ENCODE measurements at places on chromosomes 6 and 20.

DNA sequence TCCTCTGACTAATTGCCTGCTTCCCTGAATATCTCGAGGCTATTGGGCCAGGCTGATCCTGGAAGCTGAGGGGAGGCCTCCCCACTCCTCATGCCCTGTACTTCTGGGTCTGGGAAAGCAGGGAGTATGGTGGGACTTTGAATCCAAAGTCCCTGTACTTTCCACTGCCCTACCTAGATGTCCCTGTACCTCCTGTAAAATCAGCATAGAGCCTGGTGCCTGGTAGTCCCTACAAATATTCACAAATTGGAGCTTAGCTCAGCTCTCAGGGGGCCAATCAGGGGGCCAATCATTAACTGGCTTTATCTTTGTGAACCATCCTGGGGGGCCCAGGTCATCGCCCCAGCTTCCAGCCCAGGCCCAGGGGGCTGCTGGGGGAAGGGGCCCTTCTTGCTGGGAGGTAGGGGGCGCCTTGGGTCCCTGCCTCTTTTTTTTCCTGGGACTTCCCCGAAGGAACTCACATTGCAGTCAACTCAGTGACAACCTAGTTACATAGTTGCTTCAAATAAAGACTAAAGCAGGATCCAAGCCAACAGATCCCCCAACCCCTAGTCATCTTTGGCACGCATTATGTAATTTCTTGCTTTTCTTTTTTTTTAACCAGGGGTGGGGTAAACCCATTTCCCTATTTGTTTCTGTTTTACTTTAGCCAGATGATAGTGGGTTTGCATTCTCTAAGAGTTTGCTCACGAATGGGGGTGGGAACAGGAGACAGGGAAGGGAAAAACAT, 6.9 kb upstream of the VEGFA start:
- DNase-seq, result no peak

DNA sequence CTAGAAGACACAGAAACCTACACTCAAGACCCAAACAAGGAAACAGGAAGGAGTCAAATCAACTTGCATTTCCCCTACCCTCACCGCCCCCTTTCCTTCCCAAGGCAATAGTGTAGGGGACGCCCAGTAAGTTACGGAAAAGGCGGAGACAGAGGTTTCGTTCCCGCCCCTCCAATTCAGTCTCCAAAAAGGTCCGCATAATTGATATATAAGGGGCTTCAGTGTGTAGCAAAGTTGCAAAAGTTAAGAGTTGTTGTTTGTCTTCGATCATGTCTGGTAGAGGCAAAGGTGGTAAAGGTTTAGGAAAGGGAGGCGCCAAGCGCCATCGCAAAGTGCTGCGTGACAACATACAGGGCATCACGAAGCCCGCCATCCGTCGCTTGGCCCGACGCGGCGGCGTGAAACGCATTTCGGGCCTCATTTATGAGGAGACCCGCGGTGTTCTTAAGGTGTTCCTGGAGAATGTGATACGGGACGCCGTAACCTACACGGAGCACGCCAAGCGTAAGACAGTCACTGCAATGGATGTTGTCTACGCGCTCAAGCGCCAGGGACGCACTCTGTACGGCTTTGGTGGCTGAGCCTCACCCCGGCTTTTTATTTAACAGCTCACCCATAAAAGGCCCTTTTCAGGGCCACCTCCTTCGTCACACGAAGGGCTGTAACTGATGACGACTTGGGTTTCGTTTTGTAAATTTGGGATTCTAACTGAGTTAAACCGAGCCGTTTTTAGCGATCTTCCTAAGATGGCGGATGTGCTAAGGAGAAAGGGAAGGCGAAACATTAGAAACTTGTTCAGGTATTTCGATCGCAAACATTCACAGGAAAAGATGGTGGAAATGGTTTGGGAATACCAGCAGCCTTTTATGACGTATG, 124.6 kb upstream of the BTN3A2 start:
- DNase-seq, result no peak

GRCh38 chr6:41646026-41646795, 7.9 kb downstream of the MDFI start:
- DNase-seq, result no peak

DNA sequence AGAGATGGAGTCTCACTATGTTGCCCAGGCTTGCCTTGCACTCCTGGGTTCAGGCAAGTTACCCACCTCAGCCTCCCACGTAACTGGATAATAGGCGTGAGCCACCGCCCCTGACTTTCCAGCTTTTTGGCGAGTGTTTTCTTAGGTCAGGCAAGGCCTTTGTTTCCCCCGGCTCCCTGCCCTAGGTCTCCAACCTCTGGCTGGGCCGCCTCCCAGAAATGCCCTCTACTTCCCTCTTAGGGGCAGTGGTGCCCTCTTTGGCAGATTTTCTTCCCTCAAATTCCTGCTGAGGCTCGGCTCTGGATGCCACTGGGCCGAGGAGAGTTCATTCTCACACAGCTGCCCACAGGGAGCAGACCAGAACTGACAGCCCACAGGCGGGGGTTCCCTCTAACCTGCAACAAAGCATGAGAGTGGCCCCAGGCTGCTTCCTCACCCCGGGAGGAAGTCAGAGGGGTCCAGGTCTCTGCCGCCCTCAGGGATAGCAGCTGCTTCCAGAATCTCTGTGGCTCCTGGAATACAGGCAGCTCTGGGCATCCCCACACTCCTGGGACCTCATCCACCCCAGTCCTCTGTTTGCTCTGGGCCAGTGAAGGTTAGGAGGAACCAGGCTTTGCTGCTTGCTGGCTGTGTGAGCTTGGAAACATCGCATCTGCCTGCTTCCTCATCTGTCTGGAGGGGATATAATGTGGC, 56.5 kb downstream of the TCP11 start:
- no peak for DNase-seq

DNA sequence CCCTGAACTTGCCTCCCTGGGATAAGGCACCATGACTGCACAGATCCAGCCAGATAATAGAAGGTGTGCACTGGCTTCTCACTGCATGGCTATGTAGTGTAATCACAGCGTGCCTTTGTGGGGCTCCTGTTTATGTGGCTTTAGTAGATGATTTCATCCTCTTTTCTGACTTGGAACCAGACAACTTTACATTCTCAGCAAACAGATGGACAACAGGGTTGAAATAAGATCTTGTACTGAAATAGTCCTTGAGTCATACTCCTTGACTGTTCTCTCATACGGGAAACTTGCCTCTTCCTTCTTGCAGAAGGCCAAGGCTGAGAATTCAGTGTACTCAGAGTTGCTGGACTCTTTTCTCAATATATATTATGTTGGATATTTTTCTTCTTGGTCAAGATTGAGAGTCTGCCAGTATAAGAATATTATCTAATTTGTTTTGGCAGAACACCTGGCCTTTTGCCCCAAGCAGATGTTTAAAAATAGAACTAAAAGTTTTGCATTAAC, 25.0 kb upstream of the RNF144B start:
- DNase-seq, result no peak

- no peak for DNase-seq
Observed at GRCh38 chr6:34559651-34560365, 3.7 kb upstream of the SPDEF start.

GRCh38 chr6:33203443-33204164, 851 bp upstream of the HSD17B8 start:
- DNase-seq, result no peak

- DNase-seq, result no peak
Observed at GRCh38 chr6:69888482-69889233, 22.3 kb downstream of the COL19A1 start.

DNA sequence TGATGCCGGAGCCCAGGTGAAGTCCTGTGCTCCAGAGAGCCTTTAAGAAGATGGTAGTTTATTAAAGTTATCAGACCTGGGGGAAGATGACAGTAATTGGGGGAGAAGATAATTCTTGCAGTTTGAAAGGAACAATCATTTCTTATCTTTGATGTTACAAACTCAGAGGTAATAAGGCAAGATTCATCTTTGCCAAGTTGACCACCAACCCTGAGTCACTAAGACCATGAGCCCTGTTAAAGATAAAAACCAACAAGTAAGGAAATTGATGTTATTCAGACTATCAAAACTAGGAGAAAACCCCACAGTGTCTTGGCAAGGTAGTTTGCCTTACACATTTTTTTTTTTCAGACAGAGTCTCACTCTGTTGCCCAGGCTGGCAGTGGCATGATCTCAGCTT, 73.1 kb downstream of the MKKS start:
- DNase-seq, result no peak

DNA sequence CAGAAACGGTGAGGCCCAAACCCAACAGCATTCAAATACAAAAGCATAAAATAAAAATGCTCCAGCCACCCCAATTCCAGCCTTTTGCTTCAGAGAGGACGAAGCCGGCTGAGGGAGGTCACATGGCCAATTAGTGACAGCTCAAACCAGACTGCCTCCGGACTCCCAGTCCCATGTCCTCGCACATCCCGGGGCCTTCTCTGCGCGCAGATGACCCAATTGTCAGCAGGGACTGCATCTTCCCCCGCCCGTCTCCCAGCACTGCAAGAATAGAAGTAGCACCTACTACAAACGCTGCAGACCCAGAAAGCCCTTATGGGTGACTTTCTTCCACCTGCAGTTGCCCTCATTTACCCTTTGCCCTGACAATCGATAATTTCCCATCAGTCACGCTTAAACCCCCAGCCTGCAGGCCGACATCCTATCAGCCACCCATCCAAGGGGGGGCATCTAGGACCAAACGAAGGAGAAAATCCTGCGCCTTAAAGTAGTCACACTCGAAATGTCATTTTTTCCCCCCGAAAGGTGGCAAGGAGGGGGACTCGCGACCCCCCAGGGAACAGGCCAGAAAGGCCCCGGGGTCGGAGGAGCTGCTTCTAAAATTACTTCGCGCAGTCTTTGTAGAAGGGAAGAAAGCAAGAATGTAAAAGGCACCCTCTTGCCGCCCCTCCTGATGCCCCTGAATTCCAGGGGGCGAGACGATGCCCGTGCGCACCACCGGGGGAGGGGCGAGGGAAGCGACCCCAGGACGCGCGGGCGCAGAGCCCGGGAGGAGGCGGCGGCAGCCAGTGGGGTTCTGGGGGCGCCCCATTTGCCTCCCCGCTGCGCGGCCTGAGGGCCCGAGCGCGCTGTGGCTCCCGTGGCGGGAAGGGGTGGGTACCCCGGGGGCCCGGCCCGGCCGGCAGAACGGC, 792 bp downstream of the SLC23A2 start:
- DNase-seq, result no peak

GRCh38 chr6:96651816-96652215, 88.9 kb downstream of the FHL5 start:
- no peak for DNase-seq

GRCh38 chr20:57082357-57082945, 184.0 kb downstream of the BMP7 start:
- no peak for DNase-seq

DNA sequence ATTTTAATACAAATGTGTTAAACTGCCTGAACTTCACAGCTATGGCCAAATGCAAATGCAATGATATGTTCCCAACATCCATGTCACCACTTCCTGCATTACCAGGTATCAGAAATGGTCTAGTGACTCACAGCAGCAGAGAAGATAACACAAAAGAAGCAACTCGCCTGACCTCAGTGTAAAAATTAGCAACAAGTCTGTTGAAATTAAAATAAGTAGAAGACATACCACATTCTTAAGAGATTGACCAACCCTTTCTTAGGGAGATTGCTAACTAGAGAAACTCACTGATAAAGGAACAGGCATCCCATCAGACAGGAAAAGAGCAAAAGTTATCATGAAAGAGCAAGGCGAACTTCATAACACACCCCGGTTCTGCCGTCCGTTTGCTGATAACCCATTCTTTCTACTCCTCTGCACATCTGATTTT, 45.1 kb downstream of the RNASET2 start:
- DNase-seq, result no peak
